ENCODE measurements at places on chromosomes 3 and 15. TPM values are rescaled to one million over a fixed set of nuclear protein-coding genes. Genes with fewer than 3 reads are reported as not detected.

Gene TPRG1
- total RNA-seq: 6.4 TPM

DNA sequence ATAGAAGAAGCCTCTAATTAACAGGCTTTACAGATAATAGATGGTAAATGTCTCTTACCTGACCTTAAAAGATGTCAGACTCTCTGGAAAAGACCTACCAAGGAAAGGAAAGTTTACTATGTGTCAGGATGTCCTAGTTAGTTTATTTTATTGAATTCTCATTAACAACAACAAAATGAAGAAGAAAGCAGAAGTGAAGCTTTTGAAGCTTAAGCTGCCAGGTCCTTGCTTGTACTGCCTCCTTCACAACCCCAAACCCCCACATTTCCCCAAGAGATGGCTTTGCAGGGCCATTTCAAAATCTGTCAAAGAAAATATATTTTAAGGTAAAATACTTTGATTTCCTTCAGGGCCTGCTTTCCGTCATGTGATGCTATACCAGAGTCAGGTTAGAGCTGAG, 798.4 kb downstream of the TUSC7 start:
- no peak overlapping the region for H3K4me3 ChIP-seq
- H3K36me3 ChIP-seq: no peaks in the 10 kb centered on the region

GRCh38 chr15:32029409-32029861, 880 bp upstream of the CHRNA7 start:
- no peak overlapping the region for H3K27ac ChIP-seq
- peaks cover 7% of the 10 kb centered on the region for H3K4me1 ChIP-seq
- H3K27me3 ChIP-seq: no peaks in the 10 kb centered on the region
- no peaks in the 10 kb centered on the region for H3K36me3 ChIP-seq
- H3K4me3 ChIP-seq: peak overlapping the region; percentile 56

- no peak for DNase-seq
- no peaks in the 10 kb centered on the region for H3K27me3 ChIP-seq
- peaks cover 16% of the 10 kb centered on the region for H3K4me1 ChIP-seq
- H3K36me3 ChIP-seq: peaks cover 3% of the 10 kb centered on the region
- H3K27ac ChIP-seq: no peak overlapping the region
- H3K4me3 ChIP-seq: no peak overlapping the region
Measured at GRCh38 chr3:195187609-195188425, 83.1 kb downstream of the XXYLT1 start.

Gene LSG1
- 9.4 TPM for total RNA-seq

DNA sequence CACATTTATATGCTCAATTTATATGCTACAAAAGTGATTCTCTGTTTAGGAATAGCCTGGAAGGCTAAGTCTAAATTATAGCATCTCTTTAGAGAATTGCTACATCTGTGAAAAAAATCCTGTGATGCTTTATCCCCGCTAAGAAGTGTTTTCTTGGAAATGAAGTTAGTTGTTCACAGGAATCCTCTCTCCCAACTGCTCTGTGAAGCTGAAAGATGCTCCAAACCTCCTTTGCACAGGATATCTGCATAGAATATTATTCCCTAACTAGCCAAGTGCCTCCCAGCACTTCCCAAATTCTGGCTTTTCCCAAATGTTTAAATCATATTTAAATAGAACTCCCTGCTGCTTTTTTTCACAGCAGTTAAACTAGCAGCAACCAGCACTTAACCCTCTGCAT, 132.2 kb downstream of the SRGAP3 start:
- H3K36me3 ChIP-seq: no peaks in the 10 kb centered on the region
- DNase-seq: no peak
- H3K27me3 ChIP-seq: no peaks in the 10 kb centered on the region
- H3K4me1 ChIP-seq: no peaks in the 10 kb centered on the region

- peaks cover 23% of the 10 kb centered on the region for H3K36me3 ChIP-seq
- no peaks in the 10 kb centered on the region for H3K27me3 ChIP-seq
- no peak overlapping the region for H3K4me3 ChIP-seq
- H3K4me1 ChIP-seq: peaks cover 9% of the 10 kb centered on the region
- DNase-seq: no peak
- H3K27ac ChIP-seq: no peak overlapping the region
Measured at GRCh38 chr15:81317642-81318017, 6.3 kb downstream of the STARD5 start.

DNA sequence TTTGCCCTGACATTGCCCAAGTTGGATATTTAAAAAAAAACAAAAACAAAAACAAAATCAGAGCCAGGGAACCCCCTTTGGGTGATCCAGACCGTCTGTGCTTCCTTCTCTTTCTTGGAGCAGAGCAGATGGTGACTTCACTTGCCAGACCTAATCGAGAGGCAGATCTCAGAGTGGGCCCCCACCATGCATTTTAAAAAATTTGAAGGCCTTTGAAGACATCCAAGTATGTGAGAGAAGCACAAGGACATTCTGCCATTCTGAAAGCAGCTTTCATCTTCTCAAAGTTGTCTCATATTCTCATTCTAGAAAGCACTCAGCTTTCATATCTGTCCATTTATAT, 93.3 kb downstream of the SV2B start:
- H3K4me3 ChIP-seq: no peak overlapping the region
- no peaks in the 10 kb centered on the region for H3K4me1 ChIP-seq
- no peaks in the 10 kb centered on the region for H3K36me3 ChIP-seq
- DNase-seq: no peak
- no peaks in the 10 kb centered on the region for H3K27me3 ChIP-seq

Gene IL17RE
- 21.7 TPM for total RNA-seq

Gene MELTF
- total RNA-seq: 21.6 TPM

Gene TXNRD3
- 18.9 TPM for total RNA-seq

GRCh38 chr3:124829178-124829818, 57.9 kb downstream of the ITGB5 start:
- no peak for DNase-seq
- peaks cover 23% of the 10 kb centered on the region for H3K36me3 ChIP-seq
- peaks cover 20% of the 10 kb centered on the region for H3K4me1 ChIP-seq
- no peak overlapping the region for H3K4me3 ChIP-seq
- peak overlapping the region; percentile 89 for H3K27ac ChIP-seq
- H3K27me3 ChIP-seq: no peaks in the 10 kb centered on the region

- no peak for DNase-seq
- H3K4me1 ChIP-seq: no peaks in the 10 kb centered on the region
- H3K27ac ChIP-seq: no peak overlapping the region
- H3K36me3 ChIP-seq: no peaks in the 10 kb centered on the region
- no peak overlapping the region for H3K4me3 ChIP-seq
- H3K27me3 ChIP-seq: no peaks in the 10 kb centered on the region
Measured at GRCh38 chr3:87367736-87368135, 91.4 kb upstream of the POU1F1 start.

DNA sequence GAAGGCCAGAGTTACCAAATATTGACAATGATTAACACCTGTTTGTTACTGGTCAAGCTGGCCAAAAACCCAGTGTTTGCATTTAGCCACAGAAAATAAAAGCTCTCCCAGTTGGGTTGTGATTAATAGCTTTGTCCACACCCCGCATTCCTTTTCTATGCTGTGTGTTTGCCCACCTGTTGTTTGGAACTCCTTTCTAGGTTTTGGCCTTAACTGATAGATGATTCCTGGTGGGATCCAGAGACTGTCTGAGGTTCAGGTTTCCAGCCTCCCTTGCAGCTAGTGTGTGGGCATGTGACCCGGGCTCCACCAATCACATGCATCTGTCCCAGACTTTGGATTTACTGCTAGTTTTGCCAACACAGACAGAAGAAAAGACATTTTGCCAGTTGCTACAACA, 83.8 kb downstream of the PTPRG start:
- H3K4me3 ChIP-seq: no peak overlapping the region

- no peaks in the 10 kb centered on the region for H3K36me3 ChIP-seq
- H3K27ac ChIP-seq: no peak overlapping the region
- no peak for DNase-seq
- no peak overlapping the region for H3K4me3 ChIP-seq
Measured at GRCh38 chr3:42505128-42505848, 2.8 kb downstream of the VIPR1 start.

Gene GPR156
- total RNA-seq: not detected

GRCh38 chr3:46970391-46971091, 6.0 kb downstream of the CCDC12 start:
- H3K4me1 ChIP-seq: peaks cover 16% of the 10 kb centered on the region
- no peaks in the 10 kb centered on the region for H3K27me3 ChIP-seq
- no peak overlapping the region for H3K4me3 ChIP-seq
- no peak overlapping the region for H3K27ac ChIP-seq
- H3K36me3 ChIP-seq: no peaks in the 10 kb centered on the region

- H3K27ac ChIP-seq: no peak overlapping the region
- no peak overlapping the region for H3K4me3 ChIP-seq
- peaks cover 34% of the 10 kb centered on the region for H3K36me3 ChIP-seq
- no peaks in the 10 kb centered on the region for H3K4me1 ChIP-seq
- no peaks in the 10 kb centered on the region for H3K27me3 ChIP-seq
Measured at GRCh38 chr3:128818186-128818787, 61.1 kb upstream of the ACAD9 start.

Gene IQCH
- total RNA-seq: not detected

- no peak overlapping the region for H3K27ac ChIP-seq
- no peaks in the 10 kb centered on the region for H3K36me3 ChIP-seq
- no peaks in the 10 kb centered on the region for H3K4me1 ChIP-seq
- DNase-seq: no peak
- H3K27me3 ChIP-seq: no peaks in the 10 kb centered on the region
Measured at GRCh38 chr3:153551536-153552285, 389.7 kb downstream of the RAP2B start.

Gene SCN11A
- total RNA-seq: not detected

GRCh38 chr3:36166477-36166876, 213.8 kb upstream of the STAC start:
- no peaks in the 10 kb centered on the region for H3K36me3 ChIP-seq
- H3K4me3 ChIP-seq: no peak overlapping the region
- no peaks in the 10 kb centered on the region for H3K27me3 ChIP-seq
- H3K4me1 ChIP-seq: no peaks in the 10 kb centered on the region

- DNase-seq: no peak
- no peaks in the 10 kb centered on the region for H3K4me1 ChIP-seq
- no peak overlapping the region for H3K27ac ChIP-seq
Measured at GRCh38 chr15:78228356-78228996, 5.9 kb downstream of the ACSBG1 start.

Gene ROPN1B
- total RNA-seq: not detected

Gene DNASE1L3
- 10.0 TPM for total RNA-seq

- H3K4me1 ChIP-seq: no peaks in the 10 kb centered on the region
- DNase-seq: no peak
- no peaks in the 10 kb centered on the region for H3K36me3 ChIP-seq
- no peak overlapping the region for H3K27ac ChIP-seq
- no peak overlapping the region for H3K4me3 ChIP-seq
Measured at GRCh38 chr15:88680241-88681001, 41.6 kb downstream of the ISG20 start.
